ENCODE measurements at places on chromosomes 16 and 17.

GRCh38 chr17:77772899-77773358, 185.6 kb upstream of the TNRC6C start:
- no peak for DNase-seq

GRCh38 chr17:42806249-42806648, 7.6 kb downstream of the CNTD1 start:
- DNase-seq = no peak

DNA sequence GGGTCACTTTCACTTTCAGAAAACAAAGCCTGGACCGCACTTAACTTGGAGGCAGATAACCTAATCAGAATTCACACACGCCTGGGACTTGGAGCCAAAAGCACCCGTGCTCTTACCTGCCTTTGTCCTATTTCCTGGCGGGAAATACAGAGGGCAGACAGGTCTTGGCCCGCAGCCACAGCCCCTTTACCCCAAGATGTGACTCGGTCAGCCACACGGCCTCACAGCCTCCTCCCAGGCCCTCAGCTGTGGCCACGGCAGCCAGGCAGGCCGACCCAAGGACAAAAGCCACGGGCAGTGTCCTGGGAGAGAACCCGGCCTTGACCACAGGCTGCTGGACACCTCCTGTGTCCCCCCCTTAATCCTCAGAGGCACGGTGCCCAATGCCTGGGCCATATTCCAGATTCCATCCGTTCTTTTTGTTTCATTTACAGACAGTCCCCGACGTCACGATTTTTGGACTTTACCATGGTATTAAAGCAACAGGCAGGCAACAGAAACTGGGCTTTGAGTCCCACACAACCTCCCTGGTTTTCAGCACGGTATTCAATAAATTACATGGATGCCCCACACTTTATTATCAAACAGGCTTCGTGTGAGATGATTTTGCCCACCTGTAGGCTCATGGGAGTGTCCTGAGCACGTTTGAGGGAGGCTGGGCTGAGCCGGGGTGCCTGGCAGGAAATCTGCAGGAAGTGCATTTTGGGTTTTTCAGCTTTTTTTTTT, 30.1 kb upstream of the GAA start:
- no peak for DNase-seq

- DNase-seq = no peak
These were observed 11.5 kb upstream of the MMD start for GRCh38 chr17:55433029-55433628.

DNA sequence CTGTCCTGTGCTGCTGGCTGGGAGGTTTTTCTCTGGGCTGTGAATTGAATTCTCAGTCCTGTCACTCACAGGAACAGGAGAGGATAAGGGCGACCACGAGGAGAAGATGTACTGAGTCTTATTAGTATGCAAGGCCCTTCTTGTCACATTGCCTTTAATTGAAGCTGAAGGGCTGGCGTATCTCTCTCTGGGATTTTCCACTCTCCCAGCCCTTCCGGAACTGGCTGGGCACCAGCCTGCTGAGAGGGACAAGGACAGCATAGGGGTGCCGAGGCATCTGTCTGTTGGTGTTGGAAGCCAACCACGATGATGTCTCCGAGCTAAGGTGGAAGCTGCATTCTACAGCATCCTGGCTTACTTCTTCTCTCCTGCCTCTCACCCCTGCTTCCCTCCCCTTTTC, 33.2 kb downstream of the GPRC5B start:
- DNase-seq = no peak

GRCh38 chr17:6355196-6355595, 79.7 kb downstream of the AIPL1 start:
- DNase-seq = no peak

All from activated T-cell treated with anti-CD3 and anti-CD28 coated beads for 24 hours (primary cell).